ENCODE measurements at places on chromosomes 4 and X.

DNA sequence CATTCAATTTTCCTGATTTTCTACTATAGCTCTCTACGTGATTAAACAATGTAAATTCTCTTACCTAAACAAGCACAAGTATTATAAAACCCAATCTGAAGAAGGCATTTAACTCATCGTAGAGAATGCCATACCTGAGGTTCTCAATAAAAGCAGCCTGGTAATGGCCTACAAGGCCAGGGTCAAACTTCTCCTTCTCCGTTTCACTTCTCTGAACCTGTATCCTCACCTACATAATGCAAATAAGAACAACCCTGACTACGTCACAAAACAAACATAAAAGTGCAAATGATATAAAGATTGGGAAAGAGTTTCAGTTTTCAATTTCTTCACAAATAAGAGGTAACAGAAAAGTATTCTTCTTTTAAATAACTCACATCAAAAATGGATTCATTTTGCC is 55.6 kb upstream of the STS start:
- no peak for DNase-seq

GRCh38 chrX:140661643-140662042 is 47.9 kb upstream of the LINC00632 start:
- no peak for DNase-seq

DNA sequence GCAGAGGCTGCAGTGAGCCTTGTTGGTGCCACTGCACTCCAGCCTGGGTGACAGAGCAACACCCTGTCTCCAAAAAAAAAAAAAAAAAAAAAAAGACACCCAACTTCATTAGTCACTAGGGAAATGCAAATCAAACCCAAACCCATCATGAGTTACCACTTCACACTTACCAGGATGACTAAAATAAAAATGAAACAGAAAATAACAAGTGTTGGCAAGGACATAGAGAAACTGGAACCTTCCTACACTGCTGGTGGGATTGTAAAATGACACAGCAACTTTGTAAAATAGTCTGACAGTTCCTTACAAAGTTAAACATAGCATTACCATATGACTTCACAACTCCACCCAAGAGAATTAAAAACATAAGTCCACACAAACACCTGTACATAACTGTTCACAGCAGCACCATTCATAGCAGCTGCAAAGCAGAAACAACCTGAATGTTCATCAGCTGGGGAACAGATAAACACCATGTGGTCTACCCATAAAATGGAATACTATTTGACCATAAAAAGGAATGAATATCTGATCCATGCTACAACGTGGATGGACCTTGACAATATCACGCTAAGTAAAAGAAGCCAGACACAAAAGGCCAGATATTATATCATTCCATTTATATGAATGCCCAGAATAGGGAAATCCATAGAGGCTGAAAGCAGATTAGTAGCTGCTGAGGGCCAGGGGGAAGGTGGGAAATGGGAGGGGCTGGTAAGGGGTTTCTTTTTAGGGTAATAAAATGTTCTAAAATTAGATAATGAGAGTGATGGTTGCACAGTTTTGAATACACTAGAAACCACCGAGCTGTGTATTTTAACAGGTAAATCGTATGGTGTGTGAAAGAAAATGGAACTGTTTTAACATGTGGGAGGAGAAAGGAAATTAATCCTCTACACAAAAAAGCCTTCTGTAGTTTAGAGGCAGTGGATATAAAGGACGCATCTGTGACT is 18.3 kb downstream of the CD99L2 start:
- no peak for DNase-seq

GRCh38 chr4:80144676-80145470 is 52.4 kb upstream of the PRDM8 start:
- DNase-seq = peak; percentile 27

DNA sequence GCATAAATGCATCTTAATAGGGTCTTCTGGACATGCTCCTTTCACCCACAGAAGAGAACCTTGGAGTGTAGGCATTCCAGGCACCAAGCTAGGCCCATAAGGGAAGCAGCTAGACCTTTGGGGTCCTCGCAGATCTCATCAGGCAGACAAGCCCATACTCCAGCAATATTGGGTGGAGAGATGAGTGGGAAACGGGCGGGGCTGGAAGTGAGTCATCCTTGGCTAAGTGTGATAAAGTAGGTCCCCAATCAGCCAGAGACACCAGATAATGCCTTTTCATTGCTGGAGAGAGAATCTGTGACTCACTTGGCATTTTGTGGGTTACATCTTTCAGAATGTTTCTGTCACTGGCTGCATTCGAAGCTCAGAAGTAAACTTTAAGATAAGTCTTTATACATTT is 133.3 kb upstream of the MBNL3 start:
- DNase-seq = no peak

GRCh38 chr4:128517096-128517738 is 229.6 kb upstream of the PGRMC2 start:
- no peak for DNase-seq

DNA sequence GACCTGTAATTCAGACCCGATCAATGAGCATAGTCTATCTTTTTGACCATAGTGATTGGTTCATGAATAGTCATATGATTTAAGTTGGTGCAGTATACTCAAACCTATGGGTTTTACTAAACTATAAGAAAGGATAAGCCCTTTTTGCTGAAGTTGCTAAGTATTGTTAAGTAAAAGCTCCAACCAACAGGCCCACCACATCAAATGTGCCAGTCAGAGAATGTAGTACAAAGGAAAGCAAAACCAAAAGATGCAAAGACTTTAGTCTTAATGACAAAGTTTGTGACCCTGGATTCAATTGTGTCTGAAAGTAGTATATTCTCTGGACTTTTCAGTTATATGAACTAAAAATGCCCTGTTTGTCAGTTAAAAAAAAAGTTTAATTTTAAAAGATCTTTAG is 208.1 kb upstream of the TET2 start:
- no peak for DNase-seq

GRCh38 chr4:153592064-153592463 is 92.0 kb upstream of the TLR2 start:
- DNase-seq = no peak

- DNase-seq = no peak
Measured at GRCh38 chr4:6576512-6576911, 1.5 kb downstream of the MAN2B2 start.

DNA sequence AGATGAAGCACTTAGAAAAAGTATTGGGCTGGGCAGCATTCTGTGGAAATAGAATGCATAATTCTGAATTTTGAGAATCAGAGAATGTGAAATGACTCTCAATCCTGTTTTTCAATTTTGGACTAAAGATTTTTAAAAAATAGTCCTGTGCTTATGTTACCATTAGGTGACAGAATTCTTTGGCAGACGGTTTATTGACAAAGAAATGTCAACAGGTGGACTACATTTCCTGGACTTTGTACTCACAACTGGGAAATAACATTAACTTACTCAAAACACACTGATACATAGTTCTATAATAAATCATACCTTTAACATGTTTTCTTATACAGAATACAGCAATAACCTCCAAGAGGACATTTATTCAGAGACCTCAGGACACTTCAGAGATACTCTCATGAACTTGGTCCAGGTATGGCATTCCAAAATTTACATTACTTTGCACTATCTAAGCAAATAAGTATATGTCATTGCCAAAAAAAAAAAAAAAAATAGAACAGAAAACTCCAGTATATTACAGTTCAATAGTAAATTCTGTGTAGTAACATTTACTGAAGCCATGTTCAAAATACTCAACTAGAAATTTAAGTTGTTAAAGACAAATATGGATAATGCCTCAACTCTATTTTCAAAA is 72.7 kb downstream of the ANXA10 start:
- no peak for DNase-seq

- no peak for DNase-seq
Measured at GRCh38 chrX:154323537-154323936, 27.9 kb downstream of the TKTL1 start.

DNA sequence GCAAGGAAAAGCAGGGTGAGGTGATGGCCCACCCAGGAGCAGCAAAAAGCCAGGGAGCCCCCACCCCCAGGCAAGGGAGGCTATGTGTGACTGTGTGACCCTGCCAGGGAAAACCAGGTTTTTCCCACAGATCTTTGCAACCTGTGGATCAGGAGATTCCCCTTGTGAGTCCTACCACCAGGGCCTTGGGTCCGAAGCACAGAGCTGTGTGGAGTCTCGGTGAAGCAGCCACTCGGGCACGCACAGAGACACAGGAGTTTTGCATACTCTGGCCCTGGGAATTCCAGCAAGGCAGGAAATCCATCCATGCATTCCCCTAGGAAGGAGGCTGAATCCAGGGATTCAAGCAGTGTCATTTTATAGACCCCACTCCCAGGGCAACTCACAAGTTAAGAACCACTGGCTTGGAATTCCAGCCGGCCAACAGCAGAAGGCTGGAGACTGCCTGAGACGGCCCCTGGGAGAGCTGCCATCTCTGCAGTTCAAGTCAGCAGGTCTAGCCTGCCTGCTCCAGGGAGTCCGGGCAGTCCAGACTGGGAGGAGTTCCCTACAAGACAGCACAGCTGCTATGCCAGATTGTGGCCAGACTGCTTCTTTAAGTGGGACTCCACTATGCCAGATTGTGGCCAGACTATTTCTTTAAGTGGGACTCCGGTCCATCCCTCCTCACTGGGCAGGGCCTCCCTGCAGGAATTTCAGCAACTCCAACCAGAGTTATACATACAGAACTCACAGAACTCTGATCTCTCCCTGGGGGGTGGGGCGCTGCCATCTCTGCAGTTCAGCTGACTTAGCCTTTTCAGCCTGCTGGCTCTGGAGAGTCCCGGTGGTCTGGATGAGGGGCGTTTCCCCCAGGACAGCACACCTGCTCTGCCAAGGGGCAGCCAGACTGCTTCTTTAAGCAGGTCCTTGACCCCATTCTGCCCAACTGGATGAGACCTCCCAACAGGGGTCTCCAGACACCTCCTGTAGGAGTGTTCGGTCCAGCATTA is 85.1 kb upstream of the ADAD1 start:
- no peak for DNase-seq

- no peak for DNase-seq
Measured at GRCh38 chr4:157013656-157014055, 42.1 kb upstream of the PDGFC start.

DNA sequence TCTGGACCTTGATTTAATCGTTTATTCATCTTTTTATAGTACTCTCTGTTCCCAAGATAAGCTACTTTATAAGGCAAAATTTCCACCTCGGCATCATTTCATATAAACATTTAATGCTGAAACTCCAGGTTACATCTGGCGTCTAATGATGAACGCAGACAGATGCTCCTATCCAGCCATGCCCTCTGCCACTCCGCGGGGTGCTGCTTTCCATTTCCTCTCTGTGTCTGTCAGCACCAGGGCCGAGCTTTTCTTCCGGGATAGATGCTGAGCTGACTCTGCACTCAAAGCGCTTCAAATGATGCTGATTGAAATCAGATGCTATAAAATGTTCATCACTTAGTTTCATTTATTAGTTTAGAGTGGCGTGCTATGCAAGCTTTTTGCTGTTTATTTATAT is 80.5 kb upstream of the HELT start:
- DNase-seq = no peak

DNA sequence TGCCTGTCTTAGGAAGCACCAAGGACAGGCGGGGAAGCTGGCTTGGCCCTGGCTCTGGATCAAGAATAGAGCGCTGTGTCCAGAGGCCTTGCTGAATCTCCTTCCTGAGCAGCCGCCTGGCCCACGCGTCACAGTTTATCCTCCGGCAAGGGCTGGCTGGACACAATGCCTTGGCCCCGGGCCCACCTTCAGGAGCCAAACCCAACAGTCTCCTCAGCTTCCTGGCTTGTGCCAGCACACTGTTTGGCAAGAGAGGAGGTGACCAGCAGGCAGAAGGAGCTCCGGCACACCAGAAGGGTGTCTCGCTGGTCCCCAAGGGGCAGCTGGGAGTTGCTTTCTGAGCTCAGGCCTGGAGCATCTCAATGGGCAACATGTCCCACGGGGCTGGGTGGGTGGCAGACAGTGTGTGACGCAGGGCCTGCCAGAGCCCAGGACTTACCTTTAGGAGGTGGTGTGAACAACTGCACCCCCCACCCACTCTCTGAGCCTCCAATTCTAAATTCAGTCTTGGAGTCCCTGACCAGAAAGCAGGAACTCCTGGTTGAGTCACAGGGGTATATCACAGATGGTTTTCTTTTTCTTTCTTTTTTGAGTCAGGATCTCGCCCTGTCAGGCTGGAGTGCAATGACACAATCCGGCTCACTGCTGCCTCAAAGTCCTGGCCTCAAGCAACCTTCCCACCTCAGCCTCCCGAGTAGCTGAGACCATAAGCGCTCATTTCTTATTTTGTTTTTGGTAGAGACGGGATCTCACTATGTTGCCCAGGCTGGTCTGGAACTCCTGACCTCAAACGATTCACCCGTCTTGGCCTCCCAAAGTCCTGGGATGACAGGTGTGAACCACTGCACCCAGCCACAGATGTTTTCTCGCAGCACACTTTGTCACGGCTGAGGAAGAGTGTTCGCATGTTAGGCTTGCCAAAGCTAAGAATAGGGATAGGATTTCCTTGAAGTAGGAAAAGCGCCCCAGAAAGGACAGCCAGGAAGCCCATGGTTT is 361.2 kb downstream of the BCOR start:
- no peak for DNase-seq

DNA sequence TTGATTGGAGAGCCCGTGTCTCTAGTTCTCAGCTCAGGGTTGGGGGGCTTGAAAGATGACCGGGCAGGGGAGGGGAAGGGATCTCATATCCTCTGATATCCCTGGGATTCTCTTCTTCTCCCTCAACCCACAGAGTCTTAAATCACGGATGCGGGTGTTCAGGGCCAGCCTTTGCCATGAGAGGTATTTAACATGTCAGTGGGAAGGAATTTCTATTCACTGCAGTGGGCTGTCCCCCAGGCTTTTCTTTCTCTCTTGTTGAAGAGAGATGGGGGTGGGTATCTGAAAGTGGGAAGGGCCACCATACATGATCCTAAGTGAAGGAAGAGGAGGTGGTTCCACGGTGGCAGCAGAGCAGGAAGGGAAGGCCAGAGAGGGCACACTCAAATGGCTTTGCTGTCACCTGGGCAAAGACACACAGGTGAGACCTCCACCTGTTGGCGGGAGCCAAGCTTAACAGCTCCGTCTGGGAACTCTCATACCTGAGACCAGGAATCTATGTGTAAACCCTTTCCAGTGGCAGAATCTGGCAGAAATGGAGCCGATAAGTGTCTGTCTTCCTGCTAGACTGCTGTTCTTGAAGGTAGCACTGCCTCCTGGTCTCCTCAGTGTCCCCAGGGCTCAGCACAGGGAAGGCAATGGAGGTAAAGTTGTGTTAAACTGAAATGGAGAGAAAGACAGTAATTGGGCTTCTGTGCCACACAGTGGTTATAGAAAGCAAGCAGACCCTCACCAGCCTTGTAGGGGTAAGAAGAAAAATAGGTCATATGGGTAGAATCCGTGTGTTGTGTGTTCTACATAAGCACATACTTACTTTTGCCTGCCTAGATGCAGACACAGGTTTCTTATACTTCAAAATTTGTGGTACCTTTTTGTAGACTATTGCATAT is 49.4 kb downstream of the RHOH start:
- DNase-seq = no peak
